ENCODE measurements at places on chromosomes 11 and 22.

GRCh38 chr11:22415476-22415875 lies 77.3 kb downstream of the SLC17A6 start:
- no peak for DNase-seq

- DNase-seq = peak; percentile 100
These were observed 98.8 kb downstream of the PKNOX2 start for GRCh38 chr11:125263268-125263790.

GRCh38 chr22:17486313-17486712 lies 77.0 kb upstream of the SLC25A18 start:
- no peak for DNase-seq

GRCh38 chr11:112128483-112129121 lies 35.3 kb downstream of the IL18 start:
- peak; percentile 64 for DNase-seq

GRCh38 chr22:17268501-17269223 lies 49.4 kb upstream of the ADA2 start:
- no peak for DNase-seq

DNA sequence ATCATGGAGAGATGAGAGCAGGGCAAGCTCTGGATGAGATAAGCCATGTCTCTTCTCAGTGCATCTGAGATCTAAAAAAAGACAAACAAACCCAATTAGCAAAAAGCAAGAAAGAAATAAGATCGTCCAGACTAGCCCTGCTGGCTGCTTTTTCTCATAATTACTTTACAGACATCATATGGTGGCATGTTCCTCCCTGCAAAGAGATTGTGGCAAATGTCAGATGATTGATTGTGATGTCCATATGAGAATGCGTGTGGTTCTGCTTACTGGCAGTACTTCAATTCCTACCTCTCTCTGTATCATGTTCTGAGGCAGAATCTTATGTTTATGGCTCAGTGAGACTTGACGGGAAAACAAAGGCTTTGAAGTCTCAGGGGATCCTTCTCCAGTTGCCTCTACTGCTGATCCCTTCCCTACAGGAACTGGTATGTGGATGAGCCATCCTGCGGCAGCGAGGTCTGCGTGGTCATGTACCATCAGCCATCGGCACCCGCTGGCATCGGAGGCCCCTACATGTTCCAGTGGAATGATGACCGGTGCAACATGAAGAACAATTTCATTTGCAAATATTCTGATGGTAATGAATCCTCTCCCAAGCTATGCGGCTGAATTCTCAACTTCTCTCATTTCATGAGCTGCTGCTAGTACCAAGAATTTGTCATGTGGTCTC lies 8.8 kb downstream of the LAYN start:
- no peak for DNase-seq

DNA sequence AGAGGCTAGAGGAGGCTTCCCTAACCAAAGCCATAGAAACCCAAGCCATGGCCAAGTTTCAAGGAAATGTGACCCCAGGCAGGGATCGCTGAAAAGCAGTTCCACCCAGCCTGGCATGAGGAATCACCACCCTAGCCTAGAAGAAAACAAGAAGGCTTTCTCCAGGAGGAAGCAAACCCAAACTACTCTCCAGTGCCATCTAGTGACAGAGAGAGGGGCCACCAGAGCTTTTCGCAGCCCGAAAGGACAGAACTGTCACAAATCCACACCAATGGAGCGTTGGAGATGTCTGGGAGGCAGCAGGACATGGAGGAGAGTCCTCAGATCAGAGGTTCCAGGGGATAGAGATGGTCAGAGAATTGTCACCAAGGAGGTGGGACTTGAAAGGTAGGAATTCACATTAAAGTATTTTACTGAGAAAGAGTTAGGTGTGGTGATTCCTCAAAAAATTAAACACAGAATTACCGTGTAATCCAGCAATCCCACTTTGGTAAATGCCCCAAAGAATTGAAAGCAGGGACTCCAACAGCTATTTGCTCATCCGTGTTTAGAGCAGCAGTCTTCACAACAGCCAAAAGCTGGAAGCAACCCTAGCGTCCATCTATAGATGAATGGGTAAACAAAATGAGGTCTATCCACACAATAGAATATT lies 67.3 kb upstream of the NUP50 start:
- DNase-seq = no peak

GRCh38 chr22:44701824-44702478 lies at the start of gene PRR5:
PRR5 (plus strand) TSS chr22:44702204; CDS start chr22:44702475, 271 bp downstream.
- DNase-seq = peak; percentile 29

GRCh38 chr11:119912229-119912628 lies 183.2 kb upstream of the NECTIN1 start:
- no peak for DNase-seq

- no peak for DNase-seq
These were observed 11.4 kb upstream of the MPPED1 start for GRCh38 chr22:43400449-43400848.

DNA sequence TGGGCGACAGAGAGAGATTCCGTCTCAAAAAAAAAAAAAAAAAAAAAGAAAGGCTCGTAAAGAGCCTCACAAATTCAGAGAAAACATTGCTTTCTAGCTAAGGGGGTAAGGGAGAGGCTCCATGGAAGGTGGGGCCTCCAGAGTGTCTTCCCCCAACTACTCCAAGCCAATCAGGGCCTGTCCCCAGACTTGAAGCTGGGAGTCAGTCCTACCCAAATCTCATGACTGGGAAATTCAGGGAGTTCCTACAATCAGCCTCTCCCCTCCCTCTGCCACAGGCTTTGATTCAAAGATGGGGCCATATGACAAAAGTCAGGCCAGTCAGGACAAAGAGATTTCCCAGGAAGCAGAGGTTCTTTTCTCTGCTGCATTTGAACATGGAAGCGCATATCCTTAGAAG lies 63.0 kb upstream of the NUP160 start:
- no peak for DNase-seq

DNA sequence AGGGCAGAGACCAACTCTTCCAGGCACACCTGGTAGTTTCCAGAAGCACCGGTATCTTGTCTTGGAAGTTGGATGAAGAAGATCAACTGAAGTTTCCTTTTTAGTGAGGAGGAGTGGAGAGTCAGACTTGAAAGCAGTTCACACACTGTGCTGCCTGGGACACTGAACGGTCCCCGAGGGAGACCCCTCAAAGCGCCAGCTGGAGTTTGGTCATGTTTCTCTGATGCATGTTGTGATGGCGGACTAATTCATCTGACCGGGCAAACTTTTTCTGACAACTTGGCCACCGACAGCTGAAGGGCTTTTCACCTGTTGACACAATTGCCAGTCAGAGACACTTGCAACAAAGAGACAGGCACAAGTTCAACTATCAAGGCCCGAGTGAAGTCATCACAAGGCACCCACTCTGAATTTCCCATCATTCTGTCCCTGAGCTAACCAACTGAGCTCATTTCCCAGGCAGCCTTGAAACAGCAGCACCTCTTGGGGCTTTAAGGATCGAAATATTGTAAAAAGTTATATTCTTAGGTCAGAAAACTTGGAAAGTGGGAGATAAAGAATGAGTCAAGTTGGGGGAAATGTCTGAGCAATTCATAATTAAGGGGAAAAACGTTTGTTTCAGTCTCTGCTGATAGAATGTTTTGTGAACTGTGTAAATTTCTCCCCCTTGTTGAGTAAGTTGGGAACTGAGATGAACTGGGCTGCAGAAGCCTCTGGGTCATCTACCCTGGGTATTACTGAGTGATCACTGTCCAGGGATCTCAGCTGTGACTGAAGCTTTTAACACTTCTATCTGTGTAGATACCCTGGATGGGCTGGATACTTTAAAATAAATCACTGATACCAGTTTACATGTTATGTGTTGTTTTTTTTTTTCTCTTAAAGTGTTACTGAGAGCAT lies 46.2 kb downstream of the WT1 start:
- no peak for DNase-seq

DNA sequence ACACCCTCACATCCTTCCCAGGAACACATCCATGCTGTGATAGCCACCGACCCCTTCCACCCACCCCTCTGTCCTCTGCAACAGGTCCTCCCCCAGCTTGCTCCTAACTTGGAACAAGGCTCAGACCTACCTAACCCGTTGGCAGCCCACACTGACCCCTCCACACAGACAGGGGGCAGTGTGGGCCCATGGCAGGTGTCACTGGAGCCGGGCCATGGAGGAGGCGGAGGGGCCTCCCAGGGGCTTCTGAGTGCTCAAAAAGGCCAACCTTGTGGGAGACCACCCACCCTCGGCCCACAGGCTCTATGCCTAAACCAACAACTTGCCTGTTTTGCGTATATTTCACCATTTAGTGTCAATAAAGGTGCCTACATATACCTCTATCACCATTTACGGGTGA lies 57.0 kb downstream of the CERK start:
- no peak for DNase-seq

DNA sequence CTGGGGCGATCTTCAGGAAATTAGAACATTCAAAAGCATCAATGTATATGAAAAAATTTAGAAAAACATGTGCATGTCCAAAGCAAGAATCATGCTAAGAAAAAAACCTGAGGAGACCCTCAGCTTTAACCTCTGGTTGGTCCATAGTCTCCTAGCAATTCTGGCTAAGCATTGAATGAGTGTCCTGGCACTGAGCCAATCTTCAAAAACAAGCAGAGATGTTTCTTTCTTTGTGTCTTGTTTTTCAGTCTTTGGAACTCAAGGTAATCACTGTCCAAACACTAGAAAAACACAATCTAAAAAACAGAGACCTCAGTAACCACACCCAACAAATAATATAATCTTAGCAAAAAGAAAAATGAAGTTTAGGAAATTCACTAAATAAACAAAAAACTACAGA lies 205.4 kb upstream of the CARD18 start:
- no peak for DNase-seq

DNA sequence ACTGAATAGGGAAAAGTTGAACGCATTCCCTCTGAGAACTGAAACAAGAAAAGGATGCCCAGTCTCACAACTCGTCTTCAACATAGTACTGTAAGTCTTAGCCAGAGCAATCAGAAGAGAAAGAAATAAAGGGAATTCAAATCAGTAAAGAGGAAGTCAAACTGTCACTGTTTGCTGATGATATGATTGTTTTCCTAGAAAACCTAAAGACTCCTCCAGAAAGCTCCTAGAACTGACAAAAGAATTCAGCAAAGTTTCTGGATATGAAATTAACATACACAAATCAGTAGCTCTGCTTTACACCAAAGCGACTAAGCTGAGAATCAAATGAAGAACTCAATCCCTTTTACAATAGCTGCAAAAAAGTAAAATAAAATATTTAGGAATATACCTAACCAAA lies 471.2 kb upstream of the CNTN5 start:
- no peak for DNase-seq

All from BJ (cell line).